Gastroesophageal sphincter (tissue), 4 donors: ENCODE measurements at places on chromosomes 5 and 9. TPM values are rescaled to one million over a fixed set of nuclear protein-coding genes. Genes with fewer than 3 reads are reported as not detected.

Gene RANBP3L
- 4.6 TPM for total RNA-seq

Gene SMIM33
- total RNA-seq: not detected

DNA sequence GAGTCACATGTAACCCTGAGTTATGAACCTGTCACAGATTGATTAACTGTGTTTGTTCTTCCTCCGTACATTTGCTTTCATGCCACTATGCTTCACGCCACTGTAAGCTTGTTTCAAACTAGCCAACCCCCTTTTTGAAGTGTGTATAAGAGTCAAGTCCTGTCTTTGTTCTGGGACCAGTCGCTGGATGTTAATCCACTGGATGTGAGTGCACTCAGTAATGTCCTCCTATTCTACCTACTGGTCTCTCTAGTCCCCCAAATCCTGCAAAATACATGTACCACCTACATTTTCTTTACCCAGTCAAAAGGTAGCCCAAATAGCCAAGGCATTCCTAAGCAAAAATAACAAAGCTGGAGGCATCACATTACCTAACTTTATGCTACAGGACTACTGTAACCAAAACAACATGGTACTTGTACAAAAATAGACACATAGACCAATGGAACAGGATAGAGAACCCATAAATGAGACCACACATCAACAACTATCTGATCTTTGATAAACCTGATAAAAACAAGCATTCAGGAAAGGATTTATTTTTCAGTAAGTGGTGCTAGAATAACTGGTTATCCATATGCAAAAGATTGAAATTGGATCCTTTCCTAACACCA lies 1139.1 kb upstream of the SEMA6A start:
- no peak for ATAC-seq

- no peak for ATAC-seq
These were observed 16.9 kb downstream of the TLE4 start for GRCh38 chr9:79588488-79589223.

- ATAC-seq: no peak
These were observed 226.1 kb downstream of the NR3C1 start for GRCh38 chr5:143177263-143177983.

DNA sequence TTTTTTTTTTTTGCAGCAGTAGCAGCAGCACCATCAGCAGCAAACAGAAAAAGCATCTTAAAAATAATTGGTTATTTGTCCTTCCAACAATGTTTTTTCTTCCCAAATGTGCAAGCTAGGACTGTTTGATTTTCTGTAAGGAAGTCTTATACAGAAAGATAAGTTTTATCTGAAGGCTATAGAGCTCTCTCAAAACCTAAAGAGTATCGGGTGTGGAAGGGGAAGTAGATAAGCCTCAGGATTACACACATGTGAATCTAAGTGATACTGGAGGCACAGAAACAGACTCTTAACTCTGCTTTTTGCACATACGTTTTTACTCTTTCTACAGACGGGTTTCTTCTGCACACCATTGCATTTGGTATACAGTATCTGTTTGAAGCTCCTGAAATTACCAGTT lies 184.4 kb upstream of the FTMT start:
- no peak for ATAC-seq

DNA sequence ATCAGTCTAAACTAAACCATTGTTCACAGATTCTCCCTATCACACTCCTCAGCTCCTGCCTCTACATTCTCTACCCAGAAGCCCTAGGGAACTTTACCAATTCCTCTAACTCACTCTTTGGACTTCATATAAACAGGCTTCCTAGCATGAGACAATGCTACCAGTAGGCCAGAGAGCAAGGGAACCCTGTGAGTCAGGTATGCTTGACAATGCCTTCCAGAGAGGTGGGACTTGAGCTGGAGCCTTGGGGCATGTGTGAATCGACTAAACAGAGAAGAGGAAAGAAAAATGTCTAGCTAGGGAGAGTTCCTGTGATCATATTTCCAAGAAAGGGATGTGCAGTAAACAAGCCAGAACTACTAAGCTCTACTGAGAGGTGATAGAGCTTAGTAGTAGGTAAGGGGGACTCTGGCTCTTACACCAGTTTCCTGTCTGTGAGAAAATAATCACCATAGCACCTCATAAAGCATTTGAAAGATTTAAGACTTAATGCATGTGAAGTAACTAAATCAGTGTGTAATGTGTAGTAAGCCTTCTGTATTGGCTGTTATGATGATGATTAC lies 6.4 kb upstream of the RFK start:
- ATAC-seq: no peak

GRCh38 chr9:122192914-122193525 lies 33.3 kb downstream of the MORN5 start:
- ATAC-seq: no peak

- peak; percentile 66 for ATAC-seq
These were observed 11.4 kb upstream of the DAB2IP start for GRCh38 chr9:121640076-121640475.

DNA sequence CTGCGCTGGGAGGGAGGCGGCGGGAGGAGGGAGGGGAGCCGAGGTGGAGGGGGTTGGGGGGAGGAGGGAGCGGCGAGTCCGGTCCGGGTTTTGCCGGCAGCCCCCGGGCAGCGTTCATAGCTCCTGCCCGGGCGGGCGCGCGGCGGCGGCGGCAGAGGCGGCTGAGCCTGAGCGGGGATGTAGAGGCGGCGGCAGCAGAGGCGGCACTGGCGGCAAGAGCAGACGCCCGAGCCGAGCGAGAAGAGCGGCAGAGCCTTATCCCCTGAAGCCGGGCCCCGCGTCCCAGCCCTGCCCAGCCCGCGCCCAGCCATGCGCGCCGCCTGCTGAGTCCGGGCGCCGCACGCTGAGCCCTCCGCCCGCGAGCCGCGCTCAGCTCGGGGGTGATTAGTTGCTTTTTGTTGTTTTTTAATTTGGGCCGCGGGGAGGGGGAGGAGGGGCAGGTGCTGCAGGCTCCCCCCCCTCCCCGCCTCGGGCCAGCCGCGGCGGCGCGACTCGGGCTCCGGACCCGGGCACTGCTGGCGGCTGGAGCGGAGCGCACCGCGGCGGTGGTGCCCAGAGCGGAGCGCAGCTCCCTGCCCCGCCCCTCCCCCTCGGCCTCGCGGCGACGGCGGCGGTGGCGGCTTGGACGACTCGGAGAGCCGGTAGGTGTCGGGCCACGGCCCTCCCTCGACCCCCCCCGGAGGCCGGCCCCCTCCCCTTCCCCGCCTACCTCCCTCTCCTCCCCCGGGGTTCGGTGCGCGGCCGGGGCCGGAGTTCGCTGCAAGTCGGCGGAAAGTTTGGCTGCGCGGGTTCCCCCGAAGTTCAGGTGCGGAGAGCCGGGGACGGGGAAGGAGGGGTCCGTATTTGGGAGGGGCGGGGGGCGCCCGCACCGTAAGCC lies at the start of gene CXXC5:
Gene CXXC5 (plus strand): TSS at position 145 of the 877 bp plus-strand sequence. CDS start 32,175 bp downstream, outside the sequence.
- peak; percentile 80 for ATAC-seq

Gene ENTPD2
- 1.6 TPM for total RNA-seq

- no peak for ATAC-seq
These were observed 35.6 kb downstream of the RBM27 start for GRCh38 chr5:146238973-146239372.

Gene SMIM32
- not detected for total RNA-seq

Gene GRM6
- total RNA-seq: not detected

Gene AGXT2
- not detected for total RNA-seq
